NCI-H1092 treated with DMSO at 0.1 percent for 48 hours (cell line): ENCODE measurements at places on chromosomes 11 and 22.

DNA sequence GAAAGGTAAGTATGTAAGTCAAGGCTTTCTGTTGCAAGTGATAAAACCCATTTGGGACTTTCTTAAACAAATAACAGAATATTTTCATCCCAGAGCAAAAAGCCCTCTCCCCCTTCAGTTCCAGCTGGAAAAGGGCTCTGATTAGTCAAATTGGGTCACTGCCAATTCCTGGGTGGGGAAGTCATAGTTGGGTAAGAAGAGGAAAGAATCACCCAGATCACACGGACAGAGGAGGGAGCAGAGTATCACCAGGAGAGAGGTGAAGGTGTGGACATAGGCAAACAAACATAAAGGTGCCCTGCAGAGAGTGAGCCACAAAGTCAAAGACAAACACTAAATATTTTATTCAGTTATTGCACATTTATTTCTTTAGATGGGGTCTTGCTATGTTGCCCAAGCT is 36.3 kb upstream of the SORL1 start:
- DNase-seq: no peak

GRCh38 chr22:37487571-37487970 is 1.4 kb upstream of the MFNG start:
- no peak for DNase-seq

DNA sequence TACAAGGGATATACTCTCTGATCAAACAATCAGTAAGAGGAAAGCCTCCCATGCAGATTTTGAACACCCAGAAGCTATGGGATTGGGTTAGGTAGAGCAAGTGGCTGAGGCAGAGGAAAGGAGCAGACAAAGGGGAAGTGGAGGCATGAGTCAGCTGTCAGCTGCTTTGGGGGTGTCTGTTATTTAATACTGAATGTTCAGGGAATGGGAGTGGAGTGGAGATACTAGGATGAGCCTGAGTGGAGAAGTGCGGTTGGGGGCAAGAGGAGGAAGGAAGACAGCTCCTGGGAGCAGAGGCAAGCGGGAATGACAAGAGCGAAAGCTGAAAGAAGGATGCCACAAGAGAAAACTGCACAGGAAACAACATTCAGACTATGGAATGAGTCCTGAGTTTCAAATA is 22.7 kb upstream of the TMPRSS5 start:
- no peak for DNase-seq

DNA sequence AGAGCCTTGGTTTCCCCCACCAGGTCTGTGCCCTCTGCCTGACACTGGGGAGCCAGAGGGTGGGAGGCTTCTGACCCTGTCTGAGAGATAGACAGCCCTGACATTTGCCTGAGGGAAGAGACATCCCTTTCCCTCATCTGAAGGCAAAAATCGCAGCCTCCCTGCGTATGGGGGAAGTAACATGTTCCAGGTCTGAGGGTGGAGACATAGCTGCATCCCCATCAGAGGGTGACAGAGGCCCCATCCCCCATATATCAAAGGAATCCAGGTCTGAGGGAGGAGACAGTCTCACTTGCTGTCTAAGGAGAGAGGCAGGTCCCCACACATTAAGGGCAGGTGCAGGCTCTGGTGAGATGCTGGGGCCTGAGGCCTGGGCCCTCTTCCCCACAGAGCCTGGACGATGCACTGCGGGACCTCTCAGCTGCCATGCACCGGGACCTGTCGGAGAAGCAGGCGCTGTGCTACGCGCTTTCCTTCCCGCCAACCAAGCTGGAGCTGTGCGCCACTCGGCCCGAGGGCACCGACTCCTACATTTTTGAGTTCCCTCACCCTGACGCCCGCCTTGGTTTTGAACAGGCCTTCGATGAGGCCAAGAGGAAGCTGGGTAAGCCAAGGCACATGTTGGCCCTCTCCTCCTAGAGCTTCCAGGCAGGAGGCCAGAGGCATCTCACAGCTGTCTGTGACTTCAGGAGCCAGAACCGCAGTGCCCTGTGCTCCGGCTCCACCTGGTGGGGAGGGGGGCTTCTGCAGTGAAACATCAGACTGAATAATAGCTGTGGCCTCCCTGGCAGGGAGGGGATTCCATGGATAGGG is 16.1 kb upstream of the RELT start:
- DNase-seq: peak; percentile 18

DNA sequence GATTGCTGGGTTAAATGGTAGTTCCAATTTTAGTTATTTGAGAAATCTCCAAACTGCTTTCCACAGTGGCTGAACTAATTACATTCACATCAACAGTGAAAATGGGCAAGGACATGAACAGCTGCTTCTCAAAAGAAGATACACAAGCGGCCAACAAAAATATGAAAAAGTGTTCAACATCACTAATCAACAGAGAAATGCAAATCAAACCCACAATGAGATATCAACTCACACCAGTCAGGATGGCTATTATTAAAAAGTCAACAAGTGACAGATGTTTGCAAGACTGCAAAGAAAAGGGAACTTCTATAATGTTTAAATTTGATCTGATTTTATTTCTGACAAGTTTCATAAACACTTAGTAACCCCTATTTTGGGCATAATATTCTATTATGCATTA is 537.5 kb downstream of the DLG2 start:
- DNase-seq: no peak

GRCh38 chr11:78759071-78759470 is 184.4 kb upstream of the NARS2 start:
- DNase-seq: peak; percentile 55

- peak; percentile 15 for DNase-seq
Measured at GRCh38 chr11:30586251-30587144, at the start of gene MPPED2. TSS of gene MPPED2 (minus strand) at chr11:30586353. CDS start at chr11:30580373, 5,980 bp downstream.

DNA sequence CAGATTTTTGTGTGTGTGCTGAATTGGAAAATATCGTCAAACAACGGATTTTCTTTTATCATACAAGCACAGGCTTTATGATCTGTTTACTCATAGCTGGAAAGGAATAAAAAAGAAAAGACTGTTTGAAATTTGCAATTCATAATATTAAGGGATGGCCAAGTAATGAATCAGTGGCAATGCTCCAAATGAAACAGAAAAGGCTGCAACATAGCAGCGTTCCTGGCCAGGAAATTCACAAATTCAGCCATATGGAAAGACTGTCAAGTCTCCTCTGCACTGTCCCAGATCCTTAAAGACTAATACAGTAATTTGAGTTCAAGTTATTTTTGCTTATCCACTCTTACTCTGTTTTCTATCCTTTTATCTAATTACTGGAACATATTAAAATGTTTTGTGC is 98.2 kb downstream of the MSANTD4 start:
- no peak for DNase-seq

GRCh38 chr11:129279326-129280026 is 87.4 kb upstream of the ARHGAP32 start:
- peak; percentile 86 for DNase-seq

GRCh38 chr11:1792461-1792860 is 28.7 kb upstream of the CTSD start:
- DNase-seq: no peak

DNA sequence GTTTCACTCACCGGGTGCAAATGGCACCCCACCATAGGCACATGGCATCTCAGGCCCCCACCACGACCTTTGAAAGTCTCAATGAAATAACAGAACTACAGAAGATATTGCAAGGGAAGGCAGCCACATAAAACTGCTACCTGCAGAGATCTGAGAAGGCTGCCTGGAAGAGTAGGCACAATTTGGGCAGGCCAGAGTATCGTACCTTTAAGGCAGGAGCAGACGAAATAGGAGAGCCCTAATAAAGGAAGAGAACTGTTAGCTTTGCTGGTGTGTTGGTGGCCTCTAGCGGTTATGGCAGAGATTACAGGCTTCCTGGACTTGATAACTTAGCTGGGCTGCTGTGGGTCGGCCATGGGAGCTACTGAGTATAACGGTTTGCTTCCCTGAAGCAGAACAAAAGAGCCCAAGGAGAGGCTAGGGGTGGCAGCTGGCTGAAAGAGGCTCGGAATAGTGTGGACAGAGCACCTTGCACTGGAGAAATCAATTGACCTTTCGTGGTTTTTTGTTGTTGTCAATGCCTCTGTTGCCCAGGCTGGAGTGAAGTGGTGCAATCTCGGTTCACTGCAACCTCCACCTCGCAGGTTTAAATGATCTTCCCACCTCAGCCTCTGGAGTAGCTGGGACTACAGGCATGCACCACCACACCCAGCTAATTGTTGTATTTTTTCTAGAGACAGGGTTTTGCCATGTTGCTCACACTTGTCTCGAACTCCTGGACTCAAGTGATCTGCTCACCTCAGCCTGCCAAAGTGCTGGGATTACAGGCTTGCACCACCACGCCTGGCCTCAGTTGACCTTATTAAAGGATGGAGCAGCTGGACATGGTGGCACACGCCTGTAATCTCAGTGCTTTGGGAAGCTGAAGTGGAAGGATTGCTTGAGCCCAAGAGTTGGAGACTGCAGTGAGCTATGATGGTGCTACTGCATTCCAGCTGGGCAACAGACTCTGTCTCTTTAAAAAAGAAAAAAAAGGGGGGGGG is 4.8 kb downstream of the SDF2L1 start:
- peak; percentile 80 for DNase-seq

DNA sequence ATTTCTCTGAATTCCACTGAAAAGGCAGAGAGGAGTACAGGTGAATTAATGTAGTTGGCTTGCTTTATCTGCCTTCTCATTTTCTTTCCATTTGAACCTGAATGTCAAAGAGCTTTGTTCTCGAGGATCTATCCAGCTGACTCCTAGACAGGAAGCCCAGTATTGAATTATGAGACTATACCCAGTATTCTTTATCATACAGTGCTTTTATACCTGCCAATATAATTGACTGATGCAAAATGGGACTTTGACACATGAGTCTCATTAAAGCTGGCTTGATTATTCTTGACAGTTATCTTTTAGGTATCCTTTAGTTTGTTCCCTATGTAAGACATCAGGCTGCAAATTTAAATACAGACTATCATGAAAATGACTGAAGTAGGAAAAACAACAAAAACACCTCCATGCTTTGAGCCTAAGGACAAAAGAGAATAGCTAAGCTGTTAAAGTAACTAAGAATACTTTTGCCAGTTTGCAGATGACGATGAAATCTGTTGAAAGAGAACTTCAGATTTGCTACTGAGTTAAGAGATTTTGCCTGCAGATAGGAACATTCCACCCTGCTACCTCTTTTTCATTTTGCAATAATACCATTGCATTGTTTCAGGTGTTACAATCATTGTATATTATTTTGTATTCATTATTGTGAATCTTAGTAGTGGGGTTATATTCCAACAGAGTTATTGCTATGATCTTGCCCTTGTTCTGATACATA is 117.1 kb downstream of the ENTHD1 start:
- DNase-seq: no peak

GRCh38 chr11:111395749-111396148 is 16.7 kb upstream of the POU2AF1 start:
- no peak for DNase-seq

DNA sequence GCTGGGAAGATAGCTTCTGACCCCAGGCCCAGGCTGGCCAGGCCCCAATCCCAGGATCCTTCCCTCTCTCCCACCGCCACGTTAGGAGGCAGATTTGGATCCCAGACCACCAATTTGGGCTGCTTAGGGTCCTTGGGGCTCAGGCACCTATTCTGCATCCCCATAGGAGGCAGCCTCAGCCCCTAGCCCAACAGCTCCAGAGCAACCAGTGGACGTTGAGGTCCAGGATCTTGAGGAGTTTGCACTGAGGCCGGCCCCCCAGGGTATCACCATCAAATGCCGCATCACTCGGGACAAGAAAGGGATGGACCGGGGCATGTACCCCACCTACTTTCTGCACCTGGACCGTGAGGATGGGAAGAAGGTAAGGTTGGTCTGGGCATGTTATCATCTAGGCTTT is 16.1 kb downstream of the TUB start:
- DNase-seq: no peak

- peak; percentile 12 for DNase-seq
Measured at GRCh38 chr11:57440744-57441414, 14.0 kb upstream of the SLC43A3 start.

- no peak for DNase-seq
Measured at GRCh38 chr22:29703569-29704195, 16.1 kb upstream of the CABP7 start.

DNA sequence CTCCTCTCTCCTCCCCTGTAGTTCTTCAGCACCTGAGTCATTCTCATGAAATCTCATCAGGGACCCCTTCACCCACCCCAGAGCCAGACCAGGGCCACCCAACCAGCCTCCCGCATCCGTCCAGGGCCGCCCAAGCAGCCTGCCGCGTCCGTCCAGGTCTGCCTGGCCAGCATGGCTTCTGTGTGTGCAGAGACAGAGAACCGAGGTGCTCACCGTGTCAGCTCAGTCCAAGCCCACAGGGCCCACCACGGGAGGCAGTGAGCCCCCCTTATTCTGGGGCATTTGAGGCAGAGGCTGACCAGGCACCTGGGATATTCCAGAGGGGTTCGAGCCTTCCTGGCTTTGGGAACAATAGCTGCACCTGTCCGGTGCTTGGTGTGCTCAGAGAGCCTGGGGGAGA is 1117.3 kb downstream of the BRD1 start:
- no peak for DNase-seq

GRCh38 chr11:129458756-129459535 is 83.3 kb downstream of the BARX2 start:
- DNase-seq: no peak

DNA sequence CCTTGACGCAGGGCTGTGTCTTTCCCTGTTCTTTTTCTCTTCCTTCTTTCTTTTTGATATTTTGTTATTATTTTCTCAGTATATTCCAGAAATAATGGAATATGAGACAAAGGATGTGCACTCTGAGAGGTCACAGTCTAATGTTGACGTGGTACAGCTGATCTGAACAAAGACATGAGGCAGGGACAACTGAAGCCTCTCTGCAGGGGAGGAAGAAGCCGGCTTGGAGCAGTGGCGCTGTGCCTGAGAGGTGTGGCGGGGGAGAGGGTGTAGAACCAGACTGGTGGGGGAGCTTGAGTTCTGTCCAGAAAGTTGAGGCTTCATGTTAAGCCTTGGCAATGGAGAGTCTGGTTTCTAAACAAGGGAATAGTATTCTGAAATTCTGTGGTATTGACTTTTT is 34.7 kb downstream of the ADAMTS15 start:
- DNase-seq: no peak

DNA sequence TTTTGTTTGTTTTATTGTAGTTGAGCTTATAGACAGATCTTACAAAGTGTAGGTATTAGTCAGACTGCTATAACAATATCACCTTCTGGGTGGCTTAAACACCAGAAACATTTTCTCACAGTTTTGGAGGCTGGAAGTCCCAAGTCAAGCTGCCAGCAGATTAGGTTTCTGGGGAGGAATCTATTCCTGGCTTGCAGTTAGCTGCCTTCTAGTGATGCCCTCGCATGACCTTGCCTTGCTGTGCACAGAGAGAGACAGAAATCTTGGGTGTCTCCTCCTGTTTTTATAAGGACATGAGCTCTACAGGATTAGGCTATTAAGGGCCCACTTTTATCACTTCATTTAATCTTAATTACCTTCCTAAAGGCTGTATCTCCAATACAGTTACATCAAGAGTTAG is 1635.2 kb downstream of the FAM181B start:
- no peak for DNase-seq
